ENCODE measurements at places on chromosomes 3 and 15. TPM values are rescaled to one million over a fixed set of nuclear protein-coding genes. Genes with fewer than 3 reads are reported as not detected.

EPHB1 gene
- total RNA-seq: 2.1 TPM

CCNB2 gene
- 1.8 TPM for total RNA-seq

MEX3B gene
- 1.6 TPM for total RNA-seq

GOLGA8N gene
- 1.4 TPM for total RNA-seq

AKAP13 gene
- 482 TPM for total RNA-seq

DNA sequence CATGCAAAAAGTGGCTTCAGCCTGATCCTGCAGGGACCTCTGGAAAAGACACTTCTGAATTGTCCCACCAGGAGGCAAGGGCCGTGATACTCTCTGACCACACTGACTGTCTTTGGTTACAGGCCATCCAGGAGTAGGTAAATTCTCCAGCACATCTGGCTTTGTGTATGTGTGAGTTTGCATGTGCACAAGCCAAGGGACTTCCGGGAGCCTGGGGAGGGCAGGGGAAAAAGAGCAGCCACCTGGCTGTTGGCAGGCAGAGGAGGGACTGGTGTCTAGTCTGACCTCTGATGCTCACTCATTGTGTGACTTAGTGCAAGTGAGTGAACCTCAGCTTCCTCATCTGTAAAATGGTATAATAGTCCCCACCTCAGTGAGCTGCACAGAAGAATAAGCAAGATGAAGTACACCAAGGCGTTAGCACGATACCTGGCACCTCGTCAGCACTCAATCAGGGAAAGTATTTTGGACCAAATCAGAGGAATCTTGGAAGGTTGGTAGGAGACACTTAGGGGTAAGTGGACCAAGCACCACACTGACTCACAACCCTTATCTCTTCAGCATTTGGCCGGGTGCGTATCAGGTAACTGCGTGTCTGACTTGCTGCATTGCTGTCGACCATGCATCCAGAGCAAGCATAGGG lies 19.1 kb downstream of the KLHL6 start:
- peaks cover 14% of the 10 kb centered on the region for H3K36me3 ChIP-seq
- no peak overlapping the region for H3K27ac ChIP-seq
- peaks cover 40% of the 10 kb centered on the region for H3K4me1 ChIP-seq
- H3K4me3 ChIP-seq: no peak overlapping the region
- no peak for DNase-seq

DNA sequence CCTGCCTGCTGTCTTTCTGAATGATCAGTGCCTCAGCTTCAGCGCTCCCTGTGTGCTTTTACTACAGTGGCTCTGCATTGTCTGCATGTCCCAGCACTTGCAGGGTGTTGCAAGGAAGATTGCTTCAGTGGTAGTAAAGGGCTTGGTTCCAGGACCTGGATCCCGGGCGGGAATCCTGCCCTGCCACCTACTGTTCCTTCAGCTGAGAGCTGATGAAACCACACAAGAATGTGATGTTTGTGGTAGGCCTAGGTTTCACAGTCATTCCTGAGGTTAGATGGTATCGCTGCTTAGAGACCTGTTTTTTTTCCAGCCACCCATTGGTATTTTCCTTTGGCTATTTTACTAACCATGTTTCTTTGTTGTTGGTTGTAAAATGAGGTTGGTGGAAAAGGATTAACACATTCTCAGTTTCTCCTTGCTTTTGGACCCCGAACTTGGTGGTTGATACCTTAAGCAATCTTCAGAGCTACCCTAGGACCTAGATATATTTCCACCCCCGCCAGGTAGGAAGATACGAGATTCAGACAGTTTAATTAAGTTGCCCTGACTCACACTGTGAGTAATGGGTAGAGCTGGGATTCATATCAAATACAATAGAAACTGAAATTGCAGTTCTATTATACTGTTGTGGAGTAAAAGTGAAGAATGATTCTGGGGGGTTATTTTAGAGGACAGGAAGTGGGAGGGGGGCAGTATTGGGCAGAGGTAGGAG lies 11.4 kb downstream of the GPR87 start:
- no peaks in the 10 kb centered on the region for H3K36me3 ChIP-seq
- peak; percentile 7 for DNase-seq
- H3K4me1 ChIP-seq: no peaks in the 10 kb centered on the region
- H3K27ac ChIP-seq: no peak overlapping the region
- no peak overlapping the region for H3K4me3 ChIP-seq

DNA sequence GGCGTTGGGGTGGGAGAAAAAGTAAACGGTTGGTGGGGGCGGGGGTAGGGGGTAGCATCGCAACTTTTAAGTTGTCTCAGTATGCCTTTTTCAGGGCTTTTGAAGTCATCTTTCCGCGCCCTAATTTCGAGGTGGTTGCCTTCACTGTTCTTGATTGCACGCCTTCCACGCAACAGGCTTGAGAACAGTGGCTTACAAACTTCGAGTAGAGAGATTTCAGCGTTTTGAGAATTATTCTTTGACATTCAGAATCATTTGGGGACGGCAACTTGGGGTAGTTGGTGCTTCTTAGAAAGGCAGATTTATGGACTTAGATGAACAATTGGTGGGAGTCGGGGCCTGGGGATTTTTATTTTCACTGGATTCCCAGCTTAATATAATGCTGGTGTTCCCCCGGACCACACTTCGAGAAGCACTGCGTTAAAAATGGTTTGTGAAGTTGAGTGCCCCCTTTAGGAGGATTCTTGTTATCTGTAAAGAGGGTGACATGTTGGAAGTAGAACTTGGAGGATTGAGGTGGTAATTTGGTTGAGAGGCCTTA lies 880 bp downstream of the PPP4R2 start:
- H3K36me3 ChIP-seq: peaks cover 28% of the 10 kb centered on the region
- H3K27ac ChIP-seq: peak overlapping the region; percentile 95
- peak overlapping the region; percentile 92 for H3K4me3 ChIP-seq
- peaks cover 52% of the 10 kb centered on the region for H3K4me1 ChIP-seq
- DNase-seq: peak; percentile 61
- no peaks in the 10 kb centered on the region for H3K27me3 ChIP-seq

- peaks cover 26% of the 10 kb centered on the region for H3K4me1 ChIP-seq
- DNase-seq: peak; percentile 33
- H3K27me3 ChIP-seq: no peaks in the 10 kb centered on the region
- H3K27ac ChIP-seq: no peak overlapping the region
- peak overlapping the region; percentile 80 for H3K4me3 ChIP-seq
These were observed 53.1 kb upstream of the ULK4 start for GRCh38 chr3:42014921-42015533.

- no peaks in the 10 kb centered on the region for H3K4me1 ChIP-seq
- H3K36me3 ChIP-seq: peaks cover 46% of the 10 kb centered on the region
- no peak overlapping the region for H3K27ac ChIP-seq
- H3K4me3 ChIP-seq: no peak overlapping the region
- no peaks in the 10 kb centered on the region for H3K27me3 ChIP-seq
These were observed 89.0 kb downstream of the AP4E1 start for GRCh38 chr15:50997371-50998051.

SLC9A9 gene
- 47.6 TPM for total RNA-seq

HIGD2B gene
- total RNA-seq: not detected
